A549 treated with DMSO at 1 μM for 4 hours (cell line): ENCODE measurements at places on chromosomes 3 and 15. TPM values are rescaled to one million over a fixed set of nuclear protein-coding genes. Genes with fewer than 3 reads are reported as not detected.

The ARL6IP5 gene
- total RNA-seq, result 79.5 to 98.1 TPM (median 89.2 TPM) in 5 replicates

The CYP8B1 gene
- not detected in 5 replicates for total RNA-seq

The SLC9A9 gene
- 0.17 to 0.48 TPM (median 0.21 TPM) in 4 of 5 replicates, not detected in the other for total RNA-seq

The GLDN gene
- 0.01 to 0.18 TPM (median 0.05 TPM) in 3 of 5 replicates, not detected in the others for total RNA-seq

The DLG1 gene
- total RNA-seq, result 13.8 to 20.5 TPM (median 18.4 TPM) in 5 replicates

The NLGN1 gene
- not detected in 5 replicates for total RNA-seq

The IL16 gene
- 0.15 to 0.24 TPM in 2 of 5 replicates, not detected in the others for total RNA-seq

The WNT5A gene
- total RNA-seq, result 0.62 to 1.3 TPM (median 0.82 TPM) in 5 replicates

The ATP13A5 gene
- total RNA-seq, result not detected in 5 replicates

The EPHB1 gene
- total RNA-seq, result 0.05 to 0.23 TPM (median 0.11 TPM) in 4 of 5 replicates, not detected in the other

The CHL1 gene
- total RNA-seq, result 0.02 TPM in 1 of 5 replicates, not detected in the others

The SLC28A2 gene
- not detected in 5 replicates for total RNA-seq

The GOLGA8J gene
- total RNA-seq, result 0.10 TPM in 1 of 5 replicates, not detected in the others

The PTPRG gene
- total RNA-seq, result 2.3 to 3.5 TPM (median 3.2 TPM) in 5 replicates

The ST3GAL6 gene
- total RNA-seq, result 0.69 to 0.82 TPM (median 0.71 TPM) in 5 replicates

The ARL6 gene
- total RNA-seq, result 5.3 to 7.9 TPM (median 6.5 TPM) in 5 replicates

The GOLGA6L10 gene
- 0.43 to 0.74 TPM (median 0.69 TPM) in 5 replicates for total RNA-seq

The TGM4 gene
- 0.05 to 0.09 TPM (median 0.07 TPM) in 3 of 5 replicates, not detected in the others for total RNA-seq

The CDCP1 gene
- 15.3 to 20.0 TPM (median 17.6 TPM) in 5 replicates for total RNA-seq

The SEMA3G gene
- 0.03 to 0.30 TPM (median 0.09 TPM) in 5 replicates for total RNA-seq

The TMC3 gene
- total RNA-seq, result not detected in 5 replicates

The NAALADL2 gene
- total RNA-seq, result 0.14 to 0.36 TPM (median 0.24 TPM) in 4 of 5 replicates, not detected in the other

The GOLGA6B gene
- 0.06 to 0.09 TPM in 2 of 5 replicates, not detected in the others for total RNA-seq

The MESP1 gene
- 2.7 to 8.0 TPM (median 6.3 TPM) in 5 replicates for total RNA-seq

The TMCO5A gene
- total RNA-seq, result not detected in 5 replicates

The EOMES gene
- total RNA-seq, result 1.3 to 2.4 TPM (median 2.1 TPM) in 5 replicates

The FGD5 gene
- 0.05 to 0.15 TPM (median 0.09 TPM) in 4 of 5 replicates, not detected in the other for total RNA-seq

The CGNL1 gene
- total RNA-seq, result 1.6 to 2.4 TPM (median 2.0 TPM) in 5 replicates

The ARIH2 gene
- total RNA-seq, result 60.4 to 67.4 TPM (median 64.0 TPM) in 5 replicates

The PLSCR5 gene
- total RNA-seq, result not detected in 5 replicates

The MGLL gene
- 60.0 to 73.4 TPM (median 65.8 TPM) in 5 replicates for total RNA-seq

The KIF7 gene
- 3.9 to 4.9 TPM (median 4.3 TPM) in 5 replicates for total RNA-seq

The ISL2 gene
- 3.3 to 4.6 TPM (median 4.0 TPM) in 5 replicates for total RNA-seq

The NTRK3 gene
- total RNA-seq, result 19.2 to 25.6 TPM (median 21.1 TPM) in 5 replicates

The WDR93 gene
- total RNA-seq, result 0.13 to 0.21 TPM (median 0.19 TPM) in 5 replicates

The TGM5 gene
- not detected in 5 replicates for total RNA-seq

The ALPK3 gene
- 0.09 to 0.28 TPM (median 0.11 TPM) in 5 replicates for total RNA-seq

The LSMEM2 gene
- 0.05 to 0.06 TPM in 2 of 5 replicates, not detected in the others for total RNA-seq

The ARRDC4 gene
- 0.19 to 0.31 TPM (median 0.21 TPM) in 5 replicates for total RNA-seq

The GPR15 gene
- total RNA-seq, result not detected in 5 replicates

The SH2D7 gene
- total RNA-seq, result not detected in 5 replicates

The PLA2G4E gene
- not detected in 5 replicates for total RNA-seq

The CATSPER2 gene
- 0.36 to 1.9 TPM (median 0.69 TPM) in 5 replicates for total RNA-seq

The SLC9C1 gene
- not detected in 5 replicates for total RNA-seq

The ASB14 gene
- total RNA-seq, result not detected in 5 replicates

The TNFAIP8L3 gene
- 4.3 to 7.1 TPM (median 5.6 TPM) in 5 replicates for total RNA-seq
